ENCODE measurements at places on chromosomes 4 and X. TPM values are rescaled to one million over a fixed set of nuclear protein-coding genes. Genes with fewer than 3 reads are reported as not detected.
A peak's percentile ranks its signal among the peaks of the same experiment; 100 is the strongest.

The ATP8A1 gene
- 11.6 TPM for total RNA-seq

The C4orf50 gene
- 0.06 TPM for total RNA-seq

DNA sequence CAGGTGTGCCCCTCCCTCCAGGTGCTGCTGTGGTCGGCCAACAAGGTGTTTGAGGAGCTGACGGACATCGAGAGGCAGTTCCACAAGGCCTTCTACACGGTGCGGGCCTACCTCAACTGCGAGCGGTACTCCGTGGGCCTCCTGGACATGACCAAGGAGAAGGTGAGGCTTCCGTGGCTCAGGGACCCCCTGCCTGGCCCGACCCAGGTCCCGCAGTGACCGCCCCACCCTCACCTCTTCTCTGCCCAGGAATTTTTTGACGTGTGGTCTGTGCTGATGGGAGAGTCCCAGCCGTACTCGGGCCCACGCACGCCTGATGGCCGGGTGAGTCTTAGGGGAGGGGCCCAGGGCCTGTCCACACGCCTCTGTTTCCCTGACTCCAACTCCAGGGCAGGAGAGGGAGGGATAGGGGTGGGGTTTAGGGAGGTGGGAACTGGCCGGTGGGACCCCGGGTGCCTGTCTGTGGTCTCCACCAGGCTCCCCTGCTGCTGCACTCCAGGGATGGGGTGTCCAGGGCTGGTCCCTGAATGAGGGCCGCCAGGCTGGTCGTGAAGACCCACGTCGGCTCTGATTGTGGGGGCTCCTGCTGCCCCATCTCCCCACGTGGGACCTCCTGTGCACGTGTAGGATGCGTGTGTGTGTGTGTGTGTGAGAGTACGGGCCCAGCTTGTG lies 20.1 kb downstream of the ATP5ME start:
- DNase-seq, result peak; percentile 63

GRCh38 chr4:140659943-140660700 lies 91.4 kb upstream of the UCP1 start:
- DNase-seq, result no peak

DNA sequence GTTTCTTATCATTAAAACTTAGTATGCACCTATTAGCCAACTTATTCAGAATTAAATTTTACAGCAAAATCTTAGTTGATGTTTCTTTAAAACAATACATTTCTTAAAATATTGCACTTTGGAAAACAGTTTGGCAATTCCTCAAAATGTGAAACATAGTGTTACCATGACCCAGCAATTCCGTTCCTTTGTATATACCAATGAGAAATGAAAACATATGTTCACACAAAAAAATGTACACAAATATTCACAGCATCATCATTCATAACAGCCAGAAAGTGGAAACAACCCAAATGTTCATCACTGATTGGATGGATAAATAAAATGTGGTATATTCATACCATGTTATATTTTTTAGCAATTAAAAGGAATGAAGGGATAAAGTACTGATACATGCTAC lies 50.2 kb downstream of the WDR44 start:
- DNase-seq, result no peak

GRCh38 chr4:137677863-137678262 lies 145.6 kb upstream of the PCDH18 start:
- DNase-seq, result no peak
